ENCODE measurements at places on chromosomes 3 and 15.
A peak's percentile ranks its signal among the peaks of the same experiment; 100 is the strongest.

DNA sequence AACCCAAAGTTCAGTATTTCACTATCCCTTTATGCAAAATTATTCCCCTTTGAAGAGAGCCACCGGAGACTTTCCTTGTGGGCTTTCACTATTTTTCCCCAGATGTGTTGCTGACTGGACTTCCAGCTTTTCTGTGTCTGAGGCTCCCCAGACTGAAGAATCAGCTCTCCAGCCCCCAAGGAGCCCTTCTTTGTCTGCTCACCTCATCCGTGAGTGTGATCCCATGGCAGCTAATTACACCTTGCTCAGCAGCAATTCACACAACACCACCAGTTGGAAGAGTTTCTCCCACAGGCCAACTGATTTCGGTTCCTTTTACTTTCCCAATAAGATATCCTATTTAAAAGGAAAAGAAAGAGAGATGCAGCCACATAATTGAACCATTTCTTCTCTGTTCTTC is 249.5 kb upstream of the TRIM42 start:
- ATAC-seq: no peak

GRCh38 chr15:87032295-87032694 is 952.6 kb downstream of the AGBL1 start:
- ATAC-seq: no peak

GRCh38 chr3:132161608-132162007 is 126.8 kb upstream of the CPNE4 start:
- no peak for ATAC-seq

DNA sequence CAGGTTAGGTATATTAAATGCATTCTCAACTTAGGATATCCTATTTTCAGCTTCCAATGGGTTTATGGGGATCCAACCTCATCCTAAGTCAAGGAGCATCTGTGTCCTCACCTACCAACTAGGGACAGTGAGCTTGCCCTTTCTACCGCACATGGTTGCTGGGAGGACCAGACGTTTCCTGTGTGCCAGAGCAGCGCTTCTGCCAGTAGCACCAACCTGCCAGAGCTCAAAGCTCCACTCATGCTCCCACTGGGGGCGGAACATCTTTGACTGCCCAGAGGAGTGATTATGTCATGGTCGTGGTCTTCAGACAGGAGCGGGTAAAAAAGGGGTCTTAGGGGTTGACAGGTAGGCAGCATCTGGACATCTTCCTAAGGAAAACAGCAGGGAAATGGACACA is 24.7 kb downstream of the XPC start:
- ATAC-seq: no peak

- ATAC-seq: no peak
Observed at GRCh38 chr3:50347187-50347813, 1.8 kb upstream of the ZMYND10 start.

DNA sequence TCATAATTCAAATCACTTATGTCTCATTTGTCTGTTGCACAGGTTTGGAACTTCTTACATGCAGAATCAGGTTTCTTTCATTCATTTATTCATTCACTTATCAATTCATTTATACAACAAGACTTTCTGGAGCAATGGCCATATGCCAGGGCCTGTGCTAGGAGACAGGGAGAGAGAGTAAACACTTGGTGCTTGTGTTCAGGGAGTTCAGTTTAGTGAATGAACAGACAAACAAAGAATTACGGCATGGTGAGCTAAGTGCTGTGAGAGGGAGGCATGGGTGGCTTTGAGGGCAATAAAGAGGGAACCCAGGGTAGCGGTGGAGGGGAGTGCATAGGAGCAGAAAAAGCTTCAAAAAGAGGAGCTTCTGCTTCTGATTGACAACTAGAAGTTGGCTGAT is 8.5 kb upstream of the IREB2 start:
- no peak for ATAC-seq

GRCh38 chr3:140572334-140572733 is 105.5 kb upstream of the TRIM42 start:
- ATAC-seq: no peak

DNA sequence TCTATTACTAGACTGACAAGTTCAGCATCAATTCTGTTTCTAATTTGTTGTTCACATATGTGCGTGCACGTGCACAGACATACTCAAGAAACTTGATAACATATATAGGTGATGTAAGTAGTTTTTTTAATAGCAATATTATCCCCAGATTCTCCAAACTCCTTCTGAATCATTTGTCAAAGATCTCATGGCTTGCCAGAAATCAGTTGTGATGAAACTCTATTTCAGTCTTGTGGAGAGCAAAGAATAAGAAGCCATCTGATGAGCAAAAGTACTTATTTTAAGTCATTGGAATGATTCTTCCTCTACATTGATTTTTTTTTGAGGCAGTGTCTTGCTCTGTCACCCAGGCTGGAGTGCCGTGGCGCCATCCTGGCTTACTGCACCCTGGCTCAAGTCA is 167.0 kb upstream of the TBL1XR1 start:
- ATAC-seq: no peak

DNA sequence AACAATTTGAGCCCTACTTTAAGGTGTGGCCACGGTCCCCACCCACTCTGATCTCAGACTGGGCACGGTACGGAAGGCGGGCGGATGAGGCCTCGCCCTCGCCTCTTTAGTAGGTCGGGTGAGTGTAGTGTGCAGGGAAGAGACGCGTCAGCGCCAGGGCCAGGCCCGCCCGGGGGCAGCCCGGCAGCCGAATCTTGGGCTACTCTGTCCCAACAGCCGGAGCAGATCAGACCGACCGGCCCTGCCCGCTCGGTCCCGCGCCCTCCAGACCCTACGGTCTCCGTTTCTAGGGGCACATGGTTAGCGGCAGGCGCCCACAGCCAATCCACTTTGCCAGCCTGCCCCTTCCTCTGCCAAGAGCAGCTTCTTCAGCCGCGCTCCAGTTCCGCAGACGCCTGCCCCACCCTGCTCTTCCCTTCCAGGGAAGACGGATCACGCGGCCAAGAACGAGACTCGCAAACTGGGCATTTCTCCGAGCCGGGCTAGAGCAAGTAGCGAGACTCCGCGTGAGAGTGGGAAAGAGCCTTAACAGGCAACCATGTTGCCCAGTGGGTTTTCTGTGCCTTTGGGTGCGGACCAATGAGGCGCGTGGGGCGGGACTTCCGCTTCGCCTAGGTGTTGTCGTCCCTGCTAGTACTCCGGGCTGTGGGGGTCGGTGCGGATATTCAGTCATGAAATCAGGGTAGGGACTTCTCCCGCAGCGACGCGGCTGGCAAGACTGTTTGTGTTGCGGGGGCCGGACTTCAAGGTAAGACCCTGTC is at the start of gene RNF13:
RNF13 (plus strand) TSS at position 610 of the 761 bp plus-strand sequence. CDS start 32,812 bp downstream, outside the sequence.
- ATAC-seq: peak; percentile 97

DNA sequence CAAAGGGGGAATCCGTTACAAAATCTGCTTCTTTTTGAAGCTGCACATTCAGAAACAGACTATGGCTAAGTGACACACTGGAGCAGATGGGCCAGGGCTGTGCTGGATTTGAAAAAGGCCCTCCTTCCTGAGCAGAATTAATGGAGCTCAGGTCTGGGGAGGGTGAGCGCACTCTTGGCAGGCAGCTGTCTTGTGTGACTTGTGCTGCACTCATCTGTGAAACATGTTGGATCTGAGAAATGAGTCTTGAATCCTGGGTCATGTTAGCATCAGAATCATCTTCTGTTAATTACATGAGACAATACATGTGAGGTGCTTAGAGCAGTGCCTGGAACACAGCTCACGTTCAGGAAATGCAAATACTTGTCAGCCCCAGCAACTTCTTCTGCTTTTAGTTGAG is 219.6 kb downstream of the THSD4 start:
- no peak for ATAC-seq

- ATAC-seq: no peak
Observed at GRCh38 chr3:97010881-97011657, 196.7 kb downstream of the EPHA6 start.

DNA sequence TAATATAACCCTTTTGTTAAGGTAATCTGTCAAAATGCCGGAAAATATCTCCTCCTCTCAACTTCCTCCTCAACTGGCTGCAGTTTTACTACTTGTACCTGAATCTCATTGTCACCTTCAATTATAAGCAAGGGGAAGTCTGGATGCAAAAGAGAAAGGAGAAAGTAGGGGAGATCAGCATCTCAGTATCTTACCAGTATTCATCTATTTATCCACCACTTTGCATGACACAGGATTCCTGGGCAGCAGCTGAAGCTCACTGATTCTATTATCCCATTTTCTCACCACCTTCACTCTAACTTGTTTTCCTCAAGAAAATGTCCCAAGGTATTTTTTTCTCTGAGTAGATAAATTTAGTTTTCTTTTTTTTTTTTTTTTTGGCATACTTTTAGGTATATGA is 440.5 kb upstream of the CBLB start:
- no peak for ATAC-seq

DNA sequence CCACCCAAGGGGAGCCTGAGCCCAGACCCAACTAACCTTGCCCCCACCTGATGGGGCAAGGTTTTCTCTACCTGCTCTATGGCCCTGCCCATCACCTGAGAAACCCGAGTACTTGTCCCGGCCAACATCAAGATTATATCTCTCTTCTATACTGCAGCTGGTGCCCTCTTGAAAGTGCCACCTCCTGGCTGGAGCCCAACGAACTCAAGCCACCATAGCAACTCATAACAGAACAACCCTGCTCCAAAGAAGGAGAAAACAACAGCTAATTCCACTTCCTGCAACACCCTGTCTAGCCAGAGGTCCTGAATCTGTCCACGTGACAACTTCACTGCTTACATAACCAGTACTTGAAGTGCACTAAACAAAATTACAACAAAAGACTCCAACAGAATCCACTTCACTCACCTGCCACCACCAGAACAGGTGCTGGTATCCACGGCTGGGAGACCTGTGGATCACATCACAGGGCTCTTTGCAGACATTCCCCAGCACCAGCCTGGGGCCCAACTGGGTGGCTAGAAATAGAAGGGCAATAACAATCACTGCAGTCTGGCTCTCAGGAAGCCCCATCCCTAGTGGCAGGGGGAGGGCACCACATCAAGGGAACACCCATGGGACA is 49.2 kb downstream of the PIERCE2 start:
- ATAC-seq: no peak

GRCh38 chr15:88882785-88883184 is 12.6 kb downstream of the HAPLN3 start:
- ATAC-seq: no peak

- no peak for ATAC-seq
Observed at GRCh38 chr3:112297714-112298113, 3.7 kb upstream of the SLC9C1 start.

GRCh38 chr3:184814214-184814613 is 2.2 kb downstream of the VPS8 start:
- no peak for ATAC-seq

GRCh38 chr15:38961456-38961855 is 396.8 kb upstream of the RASGRP1 start:
- no peak for ATAC-seq

- no peak for ATAC-seq
Observed at GRCh38 chr3:2735392-2735894, 374.7 kb downstream of the IL5RA start.

DNA sequence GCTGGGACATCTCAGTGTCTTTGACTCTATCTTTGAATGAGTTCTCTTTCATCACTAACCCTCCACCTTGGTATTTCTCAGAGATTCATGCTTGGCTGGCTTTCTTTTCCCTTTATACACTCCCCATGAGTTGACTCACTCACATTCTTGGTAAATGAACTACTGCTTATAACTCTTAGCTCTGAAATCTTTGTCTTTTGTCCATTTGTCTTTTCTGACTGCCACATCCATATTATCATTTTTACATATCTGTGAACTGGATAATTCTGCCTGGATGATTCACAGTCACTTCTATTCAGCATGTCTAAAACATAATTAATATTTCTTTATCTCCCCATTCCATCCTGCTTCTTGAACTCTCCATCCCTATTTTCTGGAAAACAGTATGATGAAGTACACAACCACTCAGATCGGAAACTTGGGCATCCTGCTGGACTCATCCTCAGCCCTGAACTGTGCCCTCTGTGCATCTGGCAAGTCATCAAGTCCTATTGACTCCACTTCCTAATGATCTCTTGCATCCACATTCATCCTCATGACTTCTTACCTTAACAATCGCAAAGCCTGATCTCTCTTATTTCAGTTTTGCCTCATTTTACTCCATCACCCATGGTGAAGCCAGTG is 66.9 kb downstream of the KCNAB1 start:
- ATAC-seq: no peak

All from stimulated activated memory B cell treated with anti-CD40 and anti-IgM and Interleukin-4, amounts not matched to agents 10 μg/mL and 1 μg/mL and 100 μg/mL, for 72 hours (primary cell).